Left hindlimb (tissue), 1 donor: ENCODE measurements at places on chromosomes 7 and 10.

DNA sequence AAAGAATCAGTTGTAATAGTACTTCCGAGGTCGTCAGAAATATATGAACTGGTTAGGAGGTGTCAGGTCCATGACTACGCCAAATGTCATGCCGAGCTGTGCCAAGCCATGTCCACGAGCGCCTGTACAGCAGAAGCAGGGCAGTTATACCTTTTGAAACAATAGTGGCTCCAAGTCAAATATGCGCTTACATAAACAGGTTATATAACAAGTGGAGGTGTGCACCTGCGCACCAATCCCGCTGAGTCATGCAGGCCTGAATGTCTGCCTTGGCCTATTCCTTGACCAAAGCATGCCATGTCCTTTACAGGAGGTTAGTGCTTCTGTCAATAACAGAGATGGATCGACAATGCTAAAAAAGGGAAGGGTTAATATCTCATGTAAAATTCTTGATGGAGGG is 21.3 kb upstream of the TRUB1 start:
- no peak for DNase-seq

- DNase-seq: no peak
These were observed 8.3 kb upstream of the GNAT3 start for GRCh38 chr7:80520199-80520598.

- DNase-seq: no peak
These were observed 42.0 kb upstream of the PDLIM1 start for GRCh38 chr10:95332666-95333249.

DNA sequence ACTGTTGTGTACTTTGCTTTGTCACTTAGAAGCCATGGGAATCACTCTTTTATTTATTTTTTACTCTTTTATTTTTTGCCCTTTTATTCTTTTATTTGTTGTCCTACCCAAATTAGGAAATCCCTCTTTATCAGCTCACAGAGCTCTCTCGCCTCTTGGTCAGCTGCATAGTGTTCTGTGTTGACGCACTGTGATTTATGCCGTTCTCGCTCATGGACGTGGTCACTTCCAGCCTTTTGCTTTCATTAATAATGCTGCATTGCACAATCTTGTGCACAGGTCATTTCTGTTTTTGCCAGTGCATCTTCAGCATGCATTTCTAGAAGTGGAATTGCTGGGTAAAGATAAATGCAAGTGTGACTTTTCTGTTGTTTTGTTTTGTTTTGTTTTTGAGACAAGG is 42.3 kb downstream of the FBH1 start:
- DNase-seq: no peak

DNA sequence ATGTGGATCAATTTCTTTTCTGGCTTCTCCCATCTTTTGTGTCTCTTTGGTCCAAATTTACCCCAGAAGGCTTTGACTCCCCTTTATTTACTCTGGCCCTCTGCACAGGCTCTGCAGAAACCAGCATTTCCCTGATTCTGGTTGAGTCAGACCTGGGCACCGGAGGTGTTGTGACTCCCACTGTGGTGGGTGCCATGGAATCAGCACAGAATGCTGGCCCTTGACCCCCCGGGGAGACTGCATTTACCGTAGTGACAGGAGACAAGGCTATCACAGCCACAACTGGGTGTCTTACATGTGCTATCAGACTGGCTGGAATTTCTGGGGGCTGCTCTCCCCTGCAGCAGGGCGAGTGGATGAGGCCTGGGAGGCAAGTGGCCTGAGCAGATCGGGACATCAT is 37.6 kb downstream of the PLXDC2 start:
- no peak for DNase-seq

GRCh38 chr7:130084037-130084875 is 13.9 kb downstream of the KLHDC10 start:
- DNase-seq: no peak

- DNase-seq: no peak
These were observed 9.0 kb upstream of the TAS2R3 start for GRCh38 chr7:141754939-141755338.
